ENCODE measurements at places on chromosomes 5 and 9.

- DNase-seq = peak; percentile 23
These were observed 40.9 kb upstream of the GLDC start for GRCh38 chr9:6686396-6686795.

DNA sequence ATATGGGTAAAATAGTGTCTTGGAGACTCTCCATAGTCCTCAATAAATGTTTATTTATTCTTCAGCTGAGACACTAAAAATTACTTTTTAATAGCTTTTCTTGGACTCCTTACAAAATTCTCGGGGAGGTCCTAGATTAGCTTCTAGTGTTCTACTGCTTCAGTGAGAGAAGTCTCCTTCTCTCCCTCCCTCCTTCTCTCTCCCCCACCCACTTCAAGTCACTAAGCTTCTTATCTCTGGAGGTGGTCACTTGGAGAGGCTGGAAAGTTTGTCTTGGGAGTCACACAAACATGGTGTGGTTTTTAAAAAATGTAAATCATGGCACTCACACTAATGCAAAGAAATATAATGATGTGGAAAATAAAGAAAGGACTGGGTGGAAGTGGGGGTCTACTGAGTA lies 64.1 kb downstream of the SEMA6A start:
- DNase-seq = no peak

- no peak for DNase-seq
These were observed 27.6 kb upstream of the TCF7 start for GRCh38 chr5:134086943-134087305.

GRCh38 chr5:76691467-76692273 lies 24.3 kb upstream of the F2R start:
- DNase-seq = no peak

DNA sequence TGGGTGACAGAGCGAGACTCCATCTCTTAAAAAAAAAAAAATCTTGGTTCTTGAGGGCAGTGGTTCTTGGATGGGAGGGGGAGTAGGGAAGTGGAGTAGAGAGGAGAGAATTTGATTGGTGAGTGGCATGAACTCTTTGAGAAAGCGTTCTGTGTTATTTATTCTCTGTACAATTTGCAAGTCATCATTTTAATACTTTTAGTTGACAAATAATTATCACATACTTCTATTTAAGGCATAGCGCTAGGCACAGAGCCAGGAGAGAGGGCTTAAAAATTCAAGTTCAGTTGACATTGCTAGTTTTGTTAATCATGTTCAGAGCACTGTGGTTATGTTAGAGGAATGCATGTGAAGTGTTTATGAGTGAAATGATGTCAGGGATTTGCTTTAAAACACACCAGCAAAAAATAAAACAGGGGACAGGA lies 24.6 kb downstream of the HSDL2 start:
- no peak for DNase-seq

DNA sequence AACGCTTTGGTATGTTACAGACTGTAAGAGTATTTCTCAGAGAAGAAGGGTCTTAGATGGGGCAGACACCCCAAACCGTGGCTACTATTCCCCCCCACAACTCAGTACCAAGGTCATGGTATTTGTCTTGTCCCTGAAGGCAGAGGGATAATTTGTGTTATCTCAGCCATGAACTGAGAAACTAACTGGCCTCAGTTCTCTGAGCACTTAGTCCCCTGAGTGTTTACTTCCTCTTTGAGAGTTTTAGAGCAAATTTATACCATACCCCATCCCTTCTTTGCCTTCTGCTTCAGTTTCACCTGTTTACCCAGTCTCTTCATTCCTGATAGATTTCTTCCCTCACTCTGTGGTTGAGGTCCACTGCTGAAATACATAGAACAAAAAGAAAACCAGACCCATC lies 183.9 kb downstream of the LRRC70 start:
- DNase-seq = no peak

- no peak for DNase-seq
These were observed 194.4 kb upstream of the CDKN2B start for GRCh38 chr9:22203371-22204138.

DNA sequence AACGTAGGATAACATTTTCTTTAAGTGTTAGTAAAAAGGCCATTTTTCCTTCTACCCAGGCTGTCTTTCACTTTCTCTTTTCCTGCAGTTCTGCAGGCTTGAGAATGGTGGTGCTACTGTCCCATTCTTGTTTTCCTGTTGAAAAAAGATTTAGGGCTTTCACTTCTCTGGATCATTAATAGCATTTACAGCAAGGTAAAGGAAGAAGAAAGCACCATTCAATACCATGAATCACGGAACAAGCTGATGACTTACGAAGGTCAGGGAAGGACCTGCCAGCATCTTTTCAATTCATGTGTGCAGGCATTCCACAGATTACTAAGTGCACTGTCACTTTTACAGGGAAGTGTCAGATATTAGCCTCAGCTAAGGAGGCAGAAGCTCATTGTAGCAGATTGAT lies 292.8 kb downstream of the YTHDC2 start:
- DNase-seq = no peak

DNA sequence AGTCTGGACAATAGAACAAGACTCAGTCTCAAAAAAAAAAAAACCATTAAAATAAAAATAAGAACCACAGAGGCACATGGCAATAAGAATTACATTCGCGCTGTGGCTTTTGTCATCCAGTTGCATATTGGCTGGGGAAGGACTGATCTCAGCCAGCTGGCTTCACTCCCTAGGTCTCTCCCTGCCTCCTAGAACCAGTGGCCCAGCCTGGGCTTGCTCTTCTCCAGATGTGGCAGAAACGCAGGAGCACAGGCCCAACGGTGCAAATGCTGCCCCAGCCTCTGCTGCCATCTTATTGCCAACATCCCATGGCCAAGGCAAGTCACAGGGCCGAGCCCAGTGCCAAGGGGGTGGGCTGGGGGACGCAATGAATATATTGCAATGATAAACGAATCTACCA lies 37.0 kb downstream of the NKX2-5 start:
- no peak for DNase-seq

DNA sequence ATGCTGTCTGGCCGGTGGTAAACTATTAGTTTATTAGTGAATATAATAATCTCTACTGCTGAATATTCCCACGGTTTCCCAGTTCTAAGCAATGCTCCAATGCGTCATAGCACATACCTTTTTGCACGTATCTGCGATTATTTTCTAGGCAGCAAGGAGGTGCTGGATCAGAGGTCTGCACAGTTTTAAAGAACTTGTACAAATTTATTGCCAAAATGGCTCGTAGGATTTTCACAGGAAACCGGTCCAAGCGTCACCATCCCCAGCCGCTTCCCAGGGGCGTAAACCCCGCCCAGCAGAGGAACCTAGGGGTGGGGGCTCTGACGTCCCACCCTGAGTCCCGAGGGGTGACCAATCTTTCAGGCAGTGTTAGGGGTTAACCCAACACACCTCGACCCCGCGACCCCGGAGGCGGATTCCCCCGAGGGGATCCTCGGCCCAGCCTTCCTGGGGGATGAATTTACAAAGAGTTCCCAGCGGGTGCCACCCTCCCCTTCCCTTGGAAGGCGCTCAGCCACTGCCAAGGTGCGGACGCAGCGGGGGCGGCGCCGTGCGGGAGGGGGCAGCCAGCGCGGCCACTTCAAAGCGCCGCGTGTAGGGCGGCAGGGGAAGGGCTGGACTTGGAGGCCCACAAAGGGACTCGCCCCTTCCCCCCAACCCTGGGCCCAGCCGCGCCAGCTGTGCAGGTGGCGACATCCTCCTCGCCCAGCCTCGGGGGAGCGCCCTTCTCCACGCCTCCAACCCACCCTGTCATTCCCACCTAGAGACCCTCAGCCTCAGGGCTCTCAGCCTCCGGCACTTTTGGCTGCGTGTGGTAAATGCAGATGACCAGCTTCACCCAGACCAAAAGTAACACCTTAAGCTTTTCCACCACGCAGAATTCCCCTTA lies 43.5 kb upstream of the TCF7 start:
- no peak for DNase-seq

DNA sequence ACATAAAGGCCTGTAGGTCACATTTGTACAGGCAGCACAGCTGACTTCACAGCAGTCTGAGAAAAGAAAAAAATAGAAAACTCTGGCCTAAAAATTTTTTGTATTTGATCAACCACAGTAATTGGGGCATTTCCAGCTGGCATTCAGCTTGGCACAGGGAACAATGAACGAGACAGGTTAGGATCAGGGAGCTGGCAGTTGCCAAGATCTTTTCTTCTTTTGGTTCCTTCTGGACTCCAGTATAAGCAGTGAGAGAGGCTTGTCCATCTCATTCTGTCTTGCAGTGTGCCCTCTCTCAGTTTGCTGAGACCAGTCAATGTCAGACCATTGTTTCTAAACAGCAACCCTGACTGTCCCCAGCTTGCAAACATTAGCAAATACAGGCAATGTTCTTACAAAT lies 601.1 kb downstream of the TLR4 start:
- DNase-seq = peak; percentile 36

GRCh38 chr5:178440181-178440580 lies 150.0 kb downstream of the COL23A1 start:
- no peak for DNase-seq

- peak; percentile 20 for DNase-seq
These were observed 28.6 kb downstream of the PCDH1 start for GRCh38 chr5:141849415-141850243.

DNA sequence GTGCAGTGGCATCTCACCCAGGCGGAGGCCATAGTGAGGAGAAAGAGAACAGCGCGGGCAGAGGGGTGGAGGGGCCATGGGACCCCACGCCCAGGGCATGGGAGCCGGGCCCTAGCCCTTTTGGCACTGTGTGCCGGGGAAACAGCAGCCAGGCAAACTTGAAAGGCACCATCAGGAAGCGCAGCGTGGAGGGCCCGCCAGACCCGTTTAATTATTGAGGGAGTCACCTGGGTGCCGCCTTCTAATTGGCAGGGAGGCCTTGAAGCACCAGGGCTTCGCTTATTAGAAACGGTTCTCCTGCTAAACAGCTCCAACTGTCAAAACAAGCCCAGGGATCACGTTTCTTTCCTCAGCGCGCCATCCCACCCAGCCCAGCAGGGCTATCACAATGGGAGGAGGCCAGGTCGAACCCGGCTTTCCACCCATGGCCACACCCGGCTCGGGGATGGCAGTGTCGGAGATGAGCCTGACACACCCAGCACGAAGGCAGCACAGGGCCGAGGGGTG lies 104.6 kb upstream of the SARDH start:
- DNase-seq = no peak

- DNase-seq = no peak
These were observed 6.8 kb downstream of the IL13 start for GRCh38 chr5:132664696-132665209.

GRCh38 chr9:15400281-15400941 lies 22.3 kb upstream of the SNAPC3 start:
- DNase-seq = no peak

GRCh38 chr9:129655696-129656095 lies 9.8 kb upstream of the PRRX2 start:
- DNase-seq = no peak

GRCh38 chr5:67465537-67466207 lies 269.1 kb upstream of the CD180 start:
- no peak for DNase-seq

- DNase-seq = no peak
These were observed 617.9 kb upstream of the CDH18 start for GRCh38 chr5:20605732-20606525.

DNA sequence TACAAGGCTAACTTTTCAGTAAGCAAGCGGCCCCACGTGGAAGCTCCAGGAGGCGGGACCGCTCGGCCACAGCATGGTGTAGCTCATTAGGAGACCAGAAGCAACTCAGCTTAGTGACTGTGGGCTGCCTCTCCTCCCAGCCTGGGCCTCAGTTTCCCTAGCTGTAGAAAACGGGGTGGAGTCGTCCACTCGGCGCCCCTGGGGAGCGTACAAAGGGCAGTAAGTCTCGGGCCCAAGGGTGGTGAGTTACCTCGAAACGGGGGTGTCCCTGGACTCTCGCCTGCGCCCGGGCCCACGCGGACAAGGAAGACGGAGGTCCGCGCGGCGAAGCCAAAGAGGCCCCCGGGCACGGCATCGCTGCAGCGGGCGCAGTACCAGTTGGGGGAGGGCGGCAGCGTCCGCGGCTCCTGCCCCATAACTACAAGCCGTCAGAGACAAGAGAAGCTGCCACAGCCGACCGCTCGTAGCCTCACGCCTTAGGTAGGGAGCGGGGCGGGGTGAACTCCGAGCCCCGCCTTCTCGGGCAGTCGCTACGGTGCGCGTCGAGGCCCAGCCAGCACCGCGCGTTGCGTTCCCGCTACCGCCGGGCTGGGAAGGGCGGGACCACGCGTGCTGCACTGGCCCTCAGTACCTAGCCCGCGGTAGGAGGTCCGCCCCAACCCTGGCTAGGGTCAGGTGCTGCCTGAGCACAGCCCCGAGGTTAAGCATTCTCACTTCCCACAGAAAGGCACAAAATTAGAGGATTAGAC lies at the start of gene GEMIN5:
Gene GEMIN5 (minus strand): TSS at position 494 of the 749 bp plus-strand sequence. CDS start 78 bp downstream, at position 416.
- peak; percentile 50 for DNase-seq

DNA sequence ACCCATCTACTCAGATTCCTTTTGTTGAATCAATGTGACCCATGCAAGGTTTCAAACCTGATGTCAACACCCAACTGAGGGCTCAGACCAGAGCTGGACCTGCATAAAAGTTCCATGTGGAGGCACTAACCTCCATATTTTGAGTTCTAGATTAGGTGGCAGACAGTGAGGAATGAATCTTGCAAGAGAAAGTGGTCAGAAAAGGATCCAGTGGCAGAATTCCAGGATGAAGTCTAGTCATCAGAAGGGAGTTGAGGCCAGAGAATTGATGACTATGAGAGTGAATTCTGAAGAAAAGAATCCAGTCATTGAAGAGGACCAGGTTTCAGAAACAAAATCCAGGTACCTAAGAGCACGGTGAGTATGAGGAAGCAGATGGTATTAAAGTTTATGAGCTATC lies 205.1 kb upstream of the RGMB start:
- DNase-seq = no peak

- no peak for DNase-seq
These were observed 1258.0 kb upstream of the CDH9 start for GRCh38 chr5:28296254-28297013.

DNA sequence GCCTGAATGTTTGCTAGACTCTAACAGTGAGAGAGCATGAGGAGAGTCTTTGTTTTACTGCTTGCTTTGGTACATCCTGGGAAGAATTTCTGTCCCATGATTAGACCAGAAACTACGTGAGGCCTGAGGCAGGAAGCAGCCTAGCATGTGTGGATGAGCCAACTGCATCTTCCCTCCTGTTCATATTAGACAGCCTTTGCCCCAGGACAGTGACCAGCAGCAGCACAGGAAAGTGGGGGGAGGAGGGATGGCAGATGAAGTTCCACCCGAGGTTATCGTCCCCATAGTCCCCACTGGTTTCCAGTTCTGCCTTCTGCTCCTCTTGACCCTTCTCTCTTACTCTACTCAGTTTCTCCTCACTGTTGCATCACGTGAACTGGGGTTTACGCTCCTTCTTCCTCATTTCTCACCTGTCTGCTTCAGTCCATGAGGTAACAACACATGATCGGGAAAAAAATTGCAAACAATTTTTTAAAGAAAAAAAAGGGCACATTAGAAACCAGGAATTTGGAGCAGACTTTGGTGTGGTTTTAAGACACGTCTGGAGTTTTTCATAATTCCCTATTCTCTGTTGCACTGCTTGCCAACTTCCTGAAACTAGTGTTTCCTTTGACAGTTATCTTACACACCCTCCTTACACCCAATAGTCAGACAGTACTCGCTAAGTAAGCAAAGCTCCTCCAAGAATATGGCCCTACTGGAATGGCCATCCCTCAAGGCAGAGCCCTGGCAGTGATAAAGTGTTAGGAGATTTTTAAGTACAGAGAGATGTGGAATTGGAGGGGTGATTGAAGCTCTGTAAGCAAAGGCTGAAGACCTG lies 84.1 kb downstream of the SNX18 start:
- no peak for DNase-seq

Measured in NCI-H446 treated with DMSO at 0.1 percent for 48 hours (cell line).